Stimulated activated CD8-positive, alpha-beta memory T cell treated with anti-CD3 and anti-CD28 coated beads, Interleukin-4, amount 100 ng/mL, for 48 hours (primary cell): ENCODE measurements at places on chromosomes 7 and 10.

DNA sequence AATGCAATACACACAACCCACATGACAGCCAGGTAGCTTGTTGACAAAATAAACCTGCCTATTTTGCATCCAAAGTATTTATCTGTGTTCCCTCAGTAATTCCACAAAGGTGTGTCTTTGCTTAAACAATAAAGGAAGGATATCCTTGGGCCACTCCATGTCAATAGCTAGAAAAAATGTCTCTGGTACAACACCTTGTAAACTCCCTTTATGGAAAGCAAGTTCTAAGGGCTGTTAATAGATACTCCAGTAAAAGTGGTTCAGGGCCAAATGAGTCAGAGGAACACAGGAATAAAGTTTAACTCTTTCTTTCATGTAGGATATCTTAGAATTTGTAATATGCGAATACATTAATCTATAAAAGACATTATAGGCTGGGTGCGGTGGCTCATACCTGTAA is 96.9 kb upstream of the LRRTM3 start:
- no peak for DNase-seq

- DNase-seq: no peak
Observed at GRCh38 chr7:127578711-127579275, 6.6 kb downstream of the GCC1 start.

DNA sequence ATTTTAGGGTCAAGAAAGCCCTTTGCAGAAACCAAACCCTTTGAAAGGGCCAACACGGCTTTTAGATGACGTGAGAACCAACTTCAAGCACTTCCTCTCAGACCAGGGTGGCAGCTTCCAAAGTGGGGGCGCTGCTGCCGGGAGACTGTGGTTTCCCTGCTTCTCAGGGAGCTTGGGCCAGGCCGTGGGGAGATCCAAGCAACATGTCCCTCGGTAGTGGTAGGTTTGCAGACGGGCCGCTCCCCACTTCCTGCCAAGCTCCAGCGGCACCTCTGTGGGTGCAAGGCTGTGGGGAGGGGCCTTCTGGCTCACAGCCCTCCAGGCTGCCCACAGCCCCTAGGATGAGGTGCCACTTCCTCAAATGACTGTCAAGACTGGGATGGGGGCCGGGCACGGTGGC is 132.4 kb downstream of the FAM53B start:
- peak; percentile 51 for DNase-seq

DNA sequence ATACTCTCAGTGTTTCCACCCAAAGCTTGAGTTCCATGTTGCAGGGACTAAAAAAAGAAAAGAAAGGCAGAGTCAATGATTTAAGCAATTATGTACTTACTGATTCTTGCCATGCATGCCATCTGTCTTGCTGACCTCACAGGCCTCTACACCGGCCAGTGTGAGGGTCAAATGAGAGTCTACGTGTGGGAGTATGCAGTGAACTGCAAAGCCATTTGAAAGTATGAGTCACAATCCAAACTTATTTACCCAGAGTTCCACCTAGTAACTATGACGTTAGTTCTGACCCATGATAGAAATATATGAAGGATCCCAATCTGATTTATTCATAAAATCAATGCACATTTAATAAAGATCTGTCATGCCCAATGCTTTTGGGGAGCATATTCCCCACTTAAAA is 26.5 kb downstream of the PDE1C start:
- no peak for DNase-seq

- DNase-seq: no peak
Observed at GRCh38 chr7:93830141-93830925, 60.2 kb downstream of the TFPI2 start.

- DNase-seq: no peak
Observed at GRCh38 chr7:130560972-130561371, 69.1 kb downstream of the MEST start.

DNA sequence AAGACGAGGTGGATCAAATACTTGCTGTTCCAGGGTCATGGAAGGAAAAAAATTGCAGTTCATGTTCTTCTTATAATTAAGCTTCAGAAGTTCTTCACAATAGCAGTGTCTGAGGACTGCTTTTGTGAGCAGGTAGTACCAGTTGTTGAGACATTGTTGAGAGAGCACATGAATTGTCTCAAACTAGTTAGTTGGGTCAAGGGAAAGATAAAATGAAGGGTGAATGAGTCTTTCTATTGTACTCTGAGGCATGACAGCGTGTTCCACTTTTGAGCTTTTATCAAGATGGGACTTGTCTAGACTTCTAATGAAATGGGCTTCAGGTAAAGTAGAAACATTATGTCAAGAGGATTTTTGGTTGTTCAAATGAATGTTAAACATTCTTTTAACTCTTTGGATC is 26.0 kb downstream of the KAT6B start:
- no peak for DNase-seq

GRCh38 chr7:158812684-158813083 is 16.6 kb downstream of the ESYT2 start:
- DNase-seq: peak; percentile 59

GRCh38 chr7:133053321-133053891 is 28.5 kb downstream of the CHCHD3 start:
- DNase-seq: no peak

- DNase-seq: peak; percentile 82
Observed at GRCh38 chr7:128697302-128697905, 25.3 kb downstream of the GARIN1A start.

DNA sequence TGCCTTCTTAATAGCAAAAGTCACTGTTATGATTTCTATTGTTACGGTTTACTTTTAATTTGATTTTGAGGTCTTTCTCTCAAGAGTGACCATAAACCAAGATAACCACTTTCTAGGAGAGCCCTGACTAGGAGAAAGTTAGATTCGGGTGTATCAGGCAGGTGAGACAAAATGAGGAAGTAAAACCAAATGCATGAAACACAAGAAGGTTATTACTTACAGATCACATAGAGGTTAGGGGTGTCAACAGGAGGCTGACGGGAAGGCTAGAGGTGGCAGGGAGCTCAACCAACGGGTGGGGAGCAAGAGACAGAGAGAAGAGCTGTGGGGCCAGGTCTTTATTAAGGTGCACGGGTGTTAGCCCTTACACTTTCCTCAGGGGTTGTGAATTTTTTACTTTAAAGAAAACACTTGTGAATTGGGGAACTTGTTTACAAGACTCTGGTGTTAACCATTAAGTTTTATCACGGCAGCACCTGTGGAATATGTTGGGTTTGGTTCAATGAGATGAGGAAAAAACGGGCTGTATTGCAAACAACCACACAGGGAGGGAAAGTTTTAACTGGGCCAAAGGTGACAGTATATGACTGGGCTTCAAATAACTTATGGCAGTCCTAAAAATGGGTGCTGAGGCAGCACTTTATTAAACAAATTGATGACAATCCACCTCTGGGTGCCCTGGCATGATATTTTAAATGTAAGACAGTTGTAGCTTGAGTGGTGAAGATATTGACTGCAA is 154.9 kb downstream of the SDHAF3 start:
- no peak for DNase-seq

DNA sequence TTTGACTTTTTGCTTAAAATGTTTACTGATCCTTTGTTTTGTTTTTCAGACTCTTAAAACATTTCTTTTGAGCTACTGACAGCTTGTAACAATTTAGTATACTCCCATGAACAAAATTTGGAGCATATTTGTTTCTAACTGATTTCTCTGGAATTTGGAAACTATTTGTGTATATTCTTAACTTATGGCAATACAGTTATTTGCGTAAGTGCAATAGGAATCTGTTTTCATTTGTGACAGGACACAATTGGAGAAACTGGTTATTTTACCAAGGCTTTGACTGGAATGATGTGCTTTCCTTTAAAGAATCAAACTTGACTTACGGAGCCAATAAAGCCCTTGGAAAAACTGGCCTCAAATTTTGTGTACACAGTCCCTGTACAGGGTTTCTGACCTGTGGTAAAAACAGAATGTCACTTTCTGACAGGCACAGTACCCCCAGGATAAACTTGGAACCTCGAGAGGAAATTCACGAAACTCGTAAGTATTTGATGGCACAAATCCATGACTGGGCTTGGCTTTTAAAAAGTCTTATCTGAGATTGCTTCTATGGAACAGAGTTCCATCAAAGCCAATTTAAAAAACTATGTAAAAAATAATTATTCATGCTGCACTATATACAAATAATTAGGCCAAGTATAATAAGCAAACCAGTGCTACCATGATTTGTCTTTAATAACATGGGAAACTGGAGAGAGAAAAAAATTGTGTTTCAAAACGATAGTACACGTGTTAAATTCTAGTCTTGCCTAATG is 70.4 kb downstream of the ST8SIA6 start:
- DNase-seq: no peak

GRCh38 chr7:102830197-102830596 is 81.4 kb downstream of the FAM185A start:
- DNase-seq: no peak

- DNase-seq: peak; percentile 10
Observed at GRCh38 chr10:131815266-131816156, 85.3 kb upstream of the PPP2R2D start.

DNA sequence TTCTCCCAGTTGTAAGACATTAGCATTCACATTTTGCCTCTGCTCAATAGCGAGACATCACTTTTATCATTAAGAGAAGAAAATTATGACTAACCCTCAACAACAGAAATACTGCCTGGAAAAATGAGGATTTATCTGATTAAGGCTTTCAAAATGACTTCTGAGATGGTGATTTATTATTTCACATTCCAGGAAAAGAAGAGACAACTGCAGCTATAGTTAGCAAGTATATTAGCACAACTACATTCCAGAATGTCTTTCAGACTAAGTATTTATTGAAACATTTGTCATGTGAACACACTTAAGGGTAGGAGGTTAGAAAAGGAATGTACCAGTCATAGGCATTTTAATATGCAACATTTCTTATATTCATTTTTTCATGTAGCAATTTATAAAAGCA is 162.0 kb downstream of the IQUB start:
- DNase-seq: no peak

GRCh38 chr7:133857376-133858119 is 269.6 kb upstream of the LRGUK start:
- DNase-seq: no peak

DNA sequence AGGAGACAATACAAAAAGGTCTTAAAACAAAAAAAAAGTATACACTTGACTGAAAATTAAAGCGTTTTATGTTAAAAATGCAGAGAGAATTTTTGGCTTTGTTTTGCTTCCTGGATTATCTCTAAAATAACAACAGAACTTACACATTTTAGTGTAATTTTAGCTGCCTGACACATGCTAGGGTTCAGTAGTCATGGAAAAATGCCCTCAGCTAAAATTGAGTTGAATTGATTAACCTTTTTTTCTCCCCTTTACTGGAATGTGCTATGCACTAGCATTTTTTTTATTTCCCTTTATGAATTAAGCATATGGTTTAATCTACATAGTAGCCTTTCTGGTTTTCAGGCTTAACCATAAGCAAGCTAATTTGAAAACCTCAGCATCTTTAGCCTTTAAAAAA is 89.9 kb downstream of the ZNF277 start:
- no peak for DNase-seq

- no peak for DNase-seq
Observed at GRCh38 chr7:158933468-158934139, 77.2 kb downstream of the DYNC2I1 start.

DNA sequence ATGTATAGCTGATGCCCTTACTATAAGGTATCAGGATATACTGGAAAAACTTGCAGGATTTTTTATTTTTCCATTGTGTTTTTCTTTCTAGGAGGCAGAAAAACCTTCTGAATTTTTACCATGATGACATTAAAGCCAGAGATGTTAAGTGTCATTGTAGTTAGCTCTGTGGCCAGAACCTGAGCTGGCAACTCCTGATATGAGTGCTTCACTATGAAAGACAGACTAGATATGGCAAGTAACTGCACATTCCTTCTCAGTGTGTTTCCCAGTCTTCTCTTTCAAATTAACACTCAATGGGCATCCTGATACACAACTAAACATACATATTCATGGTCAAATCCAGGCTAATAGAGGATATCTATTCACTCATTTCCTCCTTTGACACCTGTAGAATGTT is 166.2 kb downstream of the CTTNBP2 start:
- no peak for DNase-seq

- no peak for DNase-seq
Observed at GRCh38 chr7:5477723-5478531, 54.3 kb upstream of the TNRC18 start.

- DNase-seq: no peak
Observed at GRCh38 chr10:94316560-94316959, 46.2 kb downstream of the NOC3L start.

DNA sequence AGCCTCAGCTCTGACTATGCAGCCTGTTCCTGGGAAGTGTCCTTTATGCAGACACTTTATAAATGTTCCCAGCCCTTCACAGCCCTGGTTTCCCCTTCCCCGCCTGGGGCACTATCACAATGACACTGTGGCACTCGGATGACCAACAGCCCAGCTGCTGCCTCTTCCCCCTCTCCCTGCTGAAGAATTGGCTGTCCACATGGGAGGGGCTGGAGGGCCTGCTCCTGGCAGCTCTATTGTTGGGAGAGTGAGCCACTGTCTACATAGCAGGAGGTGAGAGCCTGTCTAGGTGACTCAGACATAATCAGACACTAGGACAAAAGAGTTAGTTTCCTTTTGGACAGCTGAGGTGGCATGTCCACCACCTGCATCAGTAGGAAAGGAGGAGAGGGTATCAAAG is 437.5 kb downstream of the PLXNA4 start:
- DNase-seq: no peak

- DNase-seq: no peak
Observed at GRCh38 chr10:60899266-60899665, 44.7 kb downstream of the RHOBTB1 start.

- DNase-seq: no peak
Observed at GRCh38 chr10:127556916-127557315, 7.8 kb downstream of the NPS start.

DNA sequence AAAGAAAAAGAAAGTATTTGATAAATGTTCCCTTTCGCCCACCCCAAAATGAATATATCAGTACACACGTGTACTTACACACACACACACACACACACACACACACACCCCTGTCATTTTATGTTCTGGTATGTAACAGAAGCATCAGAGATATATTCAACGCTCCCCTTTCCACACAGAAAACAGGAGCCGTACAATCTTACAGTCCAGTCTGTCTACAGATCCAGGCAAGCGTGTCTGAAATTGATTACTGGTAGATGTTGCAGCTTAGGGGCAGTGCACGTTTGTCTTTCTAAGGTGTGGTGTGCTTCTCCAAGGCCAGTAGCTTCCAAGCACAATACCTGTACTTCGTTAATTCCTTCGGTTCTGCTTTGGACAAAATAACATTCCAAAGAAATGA is 143.7 kb upstream of the RNF32 start:
- DNase-seq: no peak
